HL-60 (cell line): ENCODE measurements at places on chromosomes 13 and 19.

DNA sequence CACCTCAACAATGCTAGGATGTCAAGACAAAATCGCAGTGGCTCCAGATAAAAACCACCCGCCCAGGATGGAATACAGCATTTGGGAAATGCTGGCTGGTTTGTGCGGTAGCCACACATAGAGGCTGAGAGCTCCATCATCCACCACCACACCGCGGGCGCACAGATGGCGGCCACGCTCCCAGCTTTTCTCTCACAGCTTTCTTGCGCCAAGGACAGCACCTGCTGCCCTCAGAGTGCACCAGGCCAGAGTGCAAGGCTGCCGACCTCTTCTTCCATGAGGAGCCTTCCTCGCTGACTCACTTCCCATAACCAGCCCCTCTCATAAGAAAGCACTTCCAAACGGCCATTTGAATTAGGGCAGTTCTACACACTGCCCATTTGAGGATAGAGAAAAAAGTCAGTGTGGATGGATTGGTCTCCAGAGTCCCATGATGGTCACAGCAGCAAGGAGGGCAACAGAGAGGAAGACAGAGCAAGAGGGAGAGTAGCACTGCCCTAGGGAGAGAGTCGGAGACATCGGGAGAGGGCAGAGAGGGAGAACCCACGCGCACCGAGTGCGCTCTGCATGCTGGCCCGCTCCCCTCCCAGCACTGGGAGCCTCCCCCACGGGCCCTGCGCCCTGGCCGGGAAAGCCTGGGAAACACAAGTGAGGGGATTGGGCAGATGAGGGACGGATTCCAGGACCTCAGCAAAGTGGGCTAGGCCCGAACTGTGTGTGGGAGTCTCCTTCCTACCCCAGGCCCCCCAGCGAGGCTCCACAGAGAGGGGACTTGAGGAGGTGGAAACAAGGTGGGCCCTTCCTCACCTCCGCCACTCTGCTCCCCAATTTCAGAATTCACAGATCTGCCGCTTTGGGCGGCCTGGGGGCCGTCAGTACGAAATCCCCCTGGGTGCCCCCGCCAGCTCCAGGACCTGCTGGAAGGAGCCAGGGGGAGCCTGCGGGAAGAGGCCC, 156.9 kb downstream of the USP12 start:
- DNase-seq = no peak

GRCh38 chr13:21075379-21076249, 14.2 kb upstream of the LATS2 start:
- no peak for DNase-seq

GRCh38 chr13:43023289-43023963, at the start of gene DNAJC15:
Gene DNAJC15 (plus strand): TSS chr13:43023586. CDS start chr13:43023627, 41 bp downstream.
- DNase-seq = peak; percentile 73

DNA sequence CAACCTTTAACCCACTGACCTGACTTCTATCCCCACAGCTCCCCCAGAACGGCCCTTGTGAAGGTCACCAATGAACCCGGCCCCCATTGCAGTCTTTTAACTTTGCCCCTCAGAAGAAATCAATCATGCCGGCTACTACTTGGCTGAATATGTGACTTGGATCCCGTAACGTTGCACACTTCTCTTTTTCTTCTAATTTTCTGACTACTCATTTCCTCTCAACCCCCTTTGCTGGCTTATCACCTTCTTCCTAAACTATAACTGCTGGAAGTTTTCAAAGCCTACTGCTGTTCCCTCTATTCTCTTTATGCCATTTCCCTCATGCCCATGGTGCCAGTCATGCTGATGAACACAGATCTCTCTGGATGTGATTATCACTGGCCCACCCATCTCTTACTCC, 367.6 kb downstream of the DNAJC15 start:
- no peak for DNase-seq

DNA sequence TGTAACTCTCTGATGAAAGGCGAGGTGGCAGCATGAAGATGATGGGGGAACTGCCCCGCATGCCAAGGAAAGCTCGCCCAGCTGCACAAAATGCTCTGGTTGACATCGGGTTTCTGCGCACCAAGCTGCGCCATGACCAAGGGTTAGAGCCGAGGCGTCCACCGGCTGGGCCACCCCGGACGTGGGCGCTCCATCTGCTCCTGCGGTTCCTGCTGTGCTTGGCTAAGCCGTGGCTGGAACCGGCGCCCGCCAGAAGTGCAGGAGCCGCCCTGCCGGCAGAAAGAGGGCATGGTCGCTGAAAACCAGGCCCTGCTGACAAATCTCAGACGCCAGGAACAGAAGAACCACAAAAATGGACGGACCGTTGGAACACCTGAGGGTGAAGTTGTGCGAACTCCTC, 57.9 kb downstream of the ZNF100 start:
- no peak for DNase-seq

- DNase-seq = no peak
These were observed 801.1 kb downstream of the SLITRK5 start for GRCh38 chr13:88472316-88472715.

- no peak for DNase-seq
These were observed 198.3 kb downstream of the NBEA start for GRCh38 chr13:35140321-35140720.

DNA sequence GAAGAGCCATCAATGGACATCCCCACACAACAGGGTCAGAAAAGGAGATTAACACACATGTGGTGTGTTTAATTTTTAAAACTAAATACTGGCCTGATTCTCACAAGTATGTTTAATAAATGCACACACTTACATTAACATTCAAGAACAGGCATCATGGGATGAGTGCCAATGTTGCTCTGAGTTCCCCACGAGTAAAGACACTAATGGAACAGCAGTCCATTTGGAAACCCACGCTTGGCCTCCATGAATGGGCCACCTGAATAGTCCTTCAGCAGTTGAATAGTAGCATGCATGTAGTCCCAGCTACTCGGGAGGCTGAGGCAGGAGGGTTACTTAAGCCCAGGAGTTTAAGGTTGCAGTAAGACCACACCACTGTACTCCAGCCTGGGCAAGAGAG, 195.2 kb upstream of the IPO5 start:
- no peak for DNase-seq

DNA sequence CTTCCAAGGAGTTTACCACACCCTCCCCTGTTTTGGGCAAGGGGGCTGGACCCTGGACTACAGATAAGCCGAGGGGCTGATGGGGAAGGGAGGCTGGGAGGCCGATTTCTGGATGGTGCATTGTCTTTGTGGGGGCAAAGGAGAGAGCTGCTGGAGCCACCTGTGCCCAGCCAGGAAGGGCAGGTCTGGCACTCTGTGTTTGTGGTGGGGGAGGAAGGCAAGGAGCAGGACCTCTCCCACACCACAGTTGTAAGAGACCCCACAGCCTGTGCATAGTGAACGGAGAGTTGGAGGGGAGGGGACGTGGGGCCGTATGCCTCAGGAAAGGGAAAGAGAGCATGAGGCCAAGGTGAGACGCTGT, 16.0 kb upstream of the PRR19 start:
- no peak for DNase-seq

GRCh38 chr13:94776956-94777355, 64.6 kb upstream of the SOX21 start:
- DNase-seq = no peak

DNA sequence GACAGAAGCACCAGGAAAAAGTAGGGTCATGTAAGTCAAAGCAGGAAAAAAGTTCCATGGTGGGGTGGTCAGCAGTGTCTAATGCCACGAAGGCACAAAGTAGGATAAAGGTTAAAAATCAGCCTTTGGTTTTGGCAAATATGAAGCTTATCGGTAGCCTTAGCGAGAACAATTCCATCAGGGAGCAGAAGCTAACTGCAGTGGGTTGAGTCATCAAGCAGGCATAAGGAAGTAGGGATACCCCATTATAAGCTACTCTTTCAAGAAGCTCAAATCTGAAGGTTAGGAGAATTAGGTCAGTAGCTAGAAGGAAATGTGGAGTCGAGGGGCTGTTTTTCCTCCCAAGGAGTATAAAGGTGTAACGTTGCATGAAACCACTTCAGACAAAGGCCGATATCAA, 57.5 kb upstream of the USPL1 start:
- DNase-seq = no peak

GRCh38 chr13:114234645-114235421, at the start of gene CDC16:
Gene CDC16 (plus strand): TSS chr13:114234897. CDS start chr13:114235085, 188 bp downstream.
- DNase-seq = peak; percentile 89

DNA sequence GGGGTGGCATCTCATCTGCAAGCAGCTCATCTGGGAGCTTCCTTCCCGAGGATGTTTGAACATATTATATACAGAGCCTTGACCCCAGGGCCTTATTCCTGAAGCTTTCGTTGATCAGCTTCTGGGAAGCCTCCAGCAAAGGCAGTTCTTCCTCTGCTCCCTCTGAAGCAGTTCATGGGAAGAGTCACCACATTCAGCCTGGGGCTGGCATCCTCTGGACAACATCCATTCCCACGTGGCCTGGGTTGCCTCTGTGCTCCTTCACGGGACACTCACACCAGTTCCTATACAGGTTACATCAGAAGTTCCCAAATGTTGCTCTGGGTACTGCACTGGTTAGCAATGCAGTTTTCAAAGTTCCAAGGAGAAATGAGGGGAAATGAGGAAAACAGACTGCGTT, 29.6 kb downstream of the COL4A2 start:
- no peak for DNase-seq

DNA sequence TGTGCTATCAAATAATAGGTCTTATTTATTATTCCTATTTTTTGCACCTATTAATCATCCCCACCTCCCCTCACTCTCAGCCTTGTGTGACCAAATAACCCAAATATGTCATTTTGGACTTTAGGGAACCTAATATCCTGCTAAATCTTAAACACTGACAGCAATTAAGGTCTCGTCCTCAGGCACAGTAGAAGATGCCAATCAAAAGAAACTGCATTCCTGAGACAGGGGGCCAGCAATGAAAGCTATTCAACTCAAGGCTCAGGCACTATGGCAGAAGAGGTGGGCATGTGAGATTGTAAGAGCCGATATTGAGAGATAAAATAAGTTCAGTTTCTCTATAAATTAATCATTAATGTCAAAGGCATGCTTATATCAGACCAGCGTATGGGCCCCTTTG, 1437.7 kb upstream of the PCDH9 start:
- no peak for DNase-seq

GRCh38 chr19:45542234-45542668, 35.0 kb downstream of the VASP start:
- no peak for DNase-seq

DNA sequence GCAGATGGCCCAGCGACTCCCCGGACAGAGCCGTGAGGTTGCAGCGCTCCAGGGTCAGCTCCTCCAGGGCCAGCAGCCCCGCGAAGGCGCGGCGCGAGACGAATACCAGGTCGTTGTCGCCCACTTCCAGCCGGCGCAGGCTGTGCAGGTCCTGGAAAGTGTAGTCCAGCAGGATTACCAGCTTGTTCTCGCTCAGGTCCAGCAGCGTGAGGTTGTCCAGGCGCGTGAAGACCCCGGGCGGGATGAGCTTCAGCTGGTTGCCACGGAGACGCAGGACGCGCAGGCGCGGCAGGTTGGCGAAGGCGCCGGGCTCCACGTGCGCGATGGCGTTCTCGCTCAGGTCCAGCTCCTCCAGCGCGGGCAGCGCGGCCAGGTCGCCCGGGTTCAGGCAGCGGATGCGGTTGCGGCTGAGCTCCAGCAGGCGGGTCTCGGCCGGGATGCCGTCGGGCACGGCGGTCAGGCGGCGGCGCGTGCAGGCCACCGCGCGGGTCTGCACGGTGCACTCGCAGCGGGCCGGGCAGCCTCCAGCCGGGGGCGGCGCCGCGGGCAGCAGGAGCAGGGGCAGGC, 9.3 kb upstream of the PEAK3 start:
- no peak for DNase-seq

DNA sequence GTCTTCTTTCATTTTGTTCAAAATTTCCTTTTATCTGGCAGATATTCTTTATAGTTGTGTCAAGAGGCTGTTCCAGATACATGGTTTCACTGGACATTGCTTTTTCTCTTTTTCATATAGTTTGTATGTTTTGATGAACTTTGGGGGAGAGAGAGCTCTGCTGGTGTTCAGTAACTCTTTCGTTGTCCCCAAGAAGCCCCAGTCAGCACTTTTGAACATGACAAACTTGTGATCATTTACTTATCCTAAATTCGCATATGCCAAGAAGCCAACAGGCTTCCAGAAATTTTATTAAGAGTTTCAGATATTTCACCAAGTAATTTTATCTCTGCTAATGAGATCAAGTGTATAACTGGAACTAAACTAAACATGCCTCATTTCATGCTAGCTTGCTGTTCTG, 275.8 kb upstream of the GPC6 start:
- DNase-seq = no peak

DNA sequence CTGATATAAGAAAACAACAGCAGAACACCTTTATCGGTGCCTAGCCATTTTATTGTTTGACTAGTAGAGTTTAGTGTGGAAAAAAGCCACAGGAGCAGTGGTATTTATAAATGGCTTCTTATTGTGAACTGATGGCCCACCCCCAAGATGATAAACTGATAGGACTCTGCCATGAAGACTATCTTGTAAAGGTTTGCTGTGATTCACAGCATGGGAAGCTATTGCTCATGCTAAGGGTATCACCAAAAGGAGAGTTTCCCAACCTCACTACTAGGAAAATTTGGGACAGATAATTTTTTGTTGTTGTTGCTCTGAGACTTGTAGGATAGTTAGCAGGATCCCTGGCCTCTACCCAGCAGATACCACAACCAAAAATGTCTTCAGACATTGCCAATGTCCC, 12.0 kb upstream of the SLC7A1 start:
- DNase-seq = no peak

GRCh38 chr19:29119590-29119989, 93.4 kb downstream of the UQCRFS1 start:
- DNase-seq = no peak

DNA sequence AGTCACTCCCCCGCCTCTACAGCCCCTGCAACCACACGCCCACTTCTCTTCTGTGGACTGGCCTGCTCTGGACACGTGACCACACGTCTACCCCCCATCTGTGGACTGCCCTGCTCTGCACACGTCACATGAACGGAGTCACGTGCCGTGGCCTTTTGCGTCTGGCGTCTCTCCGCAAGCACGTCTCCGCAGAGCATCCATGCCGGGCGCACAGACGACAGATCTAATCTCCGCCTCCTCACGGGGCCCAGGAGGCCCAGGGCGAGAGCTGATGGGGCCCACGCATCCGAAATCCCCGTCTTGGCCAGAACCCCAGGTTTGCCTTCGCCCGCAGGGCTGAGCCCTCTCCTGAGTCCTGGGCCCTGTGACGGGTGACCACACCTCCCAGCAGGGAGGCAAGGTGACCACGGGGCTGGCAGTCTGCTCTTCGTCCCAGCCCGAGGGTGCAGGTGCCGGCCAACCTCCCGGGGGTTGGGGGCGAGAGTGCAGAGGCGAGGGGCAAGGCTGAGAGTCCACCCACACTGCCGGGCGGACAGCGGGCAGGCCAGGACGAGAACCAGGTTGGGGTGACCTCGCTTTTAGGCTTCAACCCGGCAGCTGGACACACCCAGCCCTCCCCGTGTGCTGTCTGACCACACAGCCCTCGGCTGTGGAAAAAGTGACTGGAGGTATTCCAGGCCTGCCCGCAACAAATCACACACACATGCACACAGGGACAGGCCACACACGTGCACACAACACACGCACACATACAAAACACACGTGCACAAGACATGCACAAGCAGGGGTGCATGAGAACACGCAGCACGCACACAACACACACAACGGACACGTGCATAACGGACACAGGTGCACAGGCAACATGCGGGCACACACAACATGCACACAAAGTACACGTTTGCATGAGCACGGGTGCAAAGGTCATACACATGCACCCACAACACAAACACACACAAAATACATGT, 3.9 kb downstream of the SBNO2 start:
- no peak for DNase-seq
